ENCODE measurements at places on chromosomes 13 and 19. TPM values are rescaled to one million over a fixed set of nuclear protein-coding genes. Genes with fewer than 3 reads are reported as not detected.

Gene SLC25A41
- total RNA-seq: 0.52 TPM

Gene HNRNPA1L2
- 11.2 TPM for total RNA-seq

Gene TEX29
- total RNA-seq: not detected

Gene SLC7A10
- not detected for total RNA-seq

Gene ZNF208
- total RNA-seq: 1.2 TPM

Gene ARL11
- 1.1 TPM for total RNA-seq

Gene PEAK3
- total RNA-seq: not detected

Gene CEBPA
- total RNA-seq: 0.26 TPM

Gene C1QTNF9B
- total RNA-seq: not detected

Gene KRTDAP
- total RNA-seq: not detected

Gene NLRP4
- not detected for total RNA-seq

Gene ZNF575
- 2.0 TPM for total RNA-seq

Gene ZNF492
- 4.2 TPM for total RNA-seq

Gene NMRK2
- total RNA-seq: not detected

DNA sequence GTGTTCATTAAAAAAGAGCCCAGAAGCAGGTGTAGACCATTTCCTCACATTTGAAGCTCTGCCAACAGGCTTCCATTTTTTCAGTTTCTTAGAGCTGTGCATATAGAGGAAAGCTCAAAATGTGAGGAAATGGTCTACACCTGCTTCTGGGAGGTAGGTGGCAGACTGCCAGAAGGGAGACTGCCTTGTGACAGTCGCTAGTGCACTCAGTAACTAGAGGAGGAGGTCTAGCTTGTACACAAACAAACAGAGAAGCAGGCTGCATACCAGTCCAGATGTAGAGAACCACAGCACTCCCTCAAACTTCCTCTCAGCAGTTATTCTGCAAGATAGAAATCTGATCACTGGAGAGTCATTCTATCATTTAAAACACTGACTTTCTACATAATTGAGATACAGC, 800.2 kb downstream of the EFNB2 start:
- H3K36me3 ChIP-seq: no peaks in the 10 kb centered on the region
- H3K27ac ChIP-seq: no peak overlapping the region
- H3K27me3 ChIP-seq: no peaks in the 10 kb centered on the region
- no peaks in the 10 kb centered on the region for H3K4me1 ChIP-seq

DNA sequence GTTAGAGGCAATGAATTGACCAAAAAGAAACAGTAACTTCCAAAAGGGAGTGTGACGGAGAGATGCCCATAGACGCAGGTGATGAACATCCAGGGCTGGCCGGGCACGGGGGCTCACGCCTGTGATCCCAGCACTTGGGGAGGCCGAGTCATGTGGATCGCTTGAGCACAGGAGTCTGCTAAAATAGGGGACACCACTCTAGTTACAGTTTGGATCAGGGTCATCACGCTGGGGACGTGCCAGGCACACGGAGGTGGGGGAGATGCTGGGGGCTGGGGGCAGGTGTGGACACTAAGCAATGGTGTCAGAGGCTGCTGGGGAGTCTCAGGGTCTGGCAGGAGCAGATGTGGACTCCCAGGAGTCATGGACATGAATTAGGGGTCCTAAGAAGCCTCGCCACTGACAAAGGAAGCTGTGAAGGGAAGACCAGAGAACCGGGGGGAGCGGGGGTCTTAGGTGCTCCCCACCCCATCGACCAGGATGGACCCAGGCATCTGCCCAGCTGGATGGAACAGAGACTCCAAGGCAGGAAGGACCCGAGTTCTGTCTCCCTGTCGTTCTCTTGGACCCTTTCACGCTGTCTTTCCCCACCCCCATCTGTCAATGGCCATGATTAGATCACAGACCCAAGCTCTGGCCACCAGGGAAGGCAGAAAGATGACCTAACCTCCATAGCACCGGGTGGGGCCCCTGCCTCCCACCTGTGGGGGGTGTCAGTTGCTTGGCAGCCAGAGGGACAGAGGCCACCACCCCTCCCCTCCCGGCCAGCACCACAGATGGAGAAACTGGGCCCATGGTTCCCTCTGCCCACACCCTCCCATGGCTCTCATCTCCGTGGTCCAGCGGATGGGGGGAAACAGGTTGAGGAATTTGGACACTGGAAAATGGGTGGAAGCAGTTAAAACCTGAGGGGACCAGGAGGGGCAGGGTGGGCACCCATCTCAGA, 19.6 kb downstream of the CCDC8 start:
- no peak overlapping the region for H3K4me3 ChIP-seq
- H3K36me3 ChIP-seq: peaks cover 14% of the 10 kb centered on the region
- H3K27ac ChIP-seq: no peak overlapping the region
- peaks cover 11% of the 10 kb centered on the region for H3K4me1 ChIP-seq

DNA sequence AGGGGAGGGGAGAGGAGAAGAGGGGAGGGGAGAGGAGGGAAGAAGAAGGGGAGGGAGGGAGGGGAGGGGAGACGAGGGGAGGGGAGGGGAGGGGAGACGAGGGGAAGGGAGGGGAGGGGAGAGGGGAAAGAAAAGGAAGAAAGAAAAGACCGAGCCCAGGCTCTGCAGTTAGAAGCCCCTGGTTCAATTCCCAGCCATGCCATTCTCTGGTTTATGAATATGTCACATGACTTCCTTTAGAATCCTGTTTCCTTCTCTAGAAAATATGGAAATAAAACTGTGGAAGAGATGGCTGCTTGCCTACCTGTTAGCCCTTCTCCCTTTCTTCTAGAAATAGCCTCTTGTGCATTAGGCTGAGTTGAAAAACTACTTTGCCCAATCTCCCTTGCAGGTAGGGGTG, 14.3 kb downstream of the TNNT1 start:
- peaks cover 2% of the 10 kb centered on the region for H3K4me1 ChIP-seq
- no peaks in the 10 kb centered on the region for H3K36me3 ChIP-seq
- peaks cover 75% of the 10 kb centered on the region for H3K27me3 ChIP-seq
- no peak overlapping the region for H3K27ac ChIP-seq
- H3K4me3 ChIP-seq: no peak overlapping the region
- no peak for DNase-seq

DNA sequence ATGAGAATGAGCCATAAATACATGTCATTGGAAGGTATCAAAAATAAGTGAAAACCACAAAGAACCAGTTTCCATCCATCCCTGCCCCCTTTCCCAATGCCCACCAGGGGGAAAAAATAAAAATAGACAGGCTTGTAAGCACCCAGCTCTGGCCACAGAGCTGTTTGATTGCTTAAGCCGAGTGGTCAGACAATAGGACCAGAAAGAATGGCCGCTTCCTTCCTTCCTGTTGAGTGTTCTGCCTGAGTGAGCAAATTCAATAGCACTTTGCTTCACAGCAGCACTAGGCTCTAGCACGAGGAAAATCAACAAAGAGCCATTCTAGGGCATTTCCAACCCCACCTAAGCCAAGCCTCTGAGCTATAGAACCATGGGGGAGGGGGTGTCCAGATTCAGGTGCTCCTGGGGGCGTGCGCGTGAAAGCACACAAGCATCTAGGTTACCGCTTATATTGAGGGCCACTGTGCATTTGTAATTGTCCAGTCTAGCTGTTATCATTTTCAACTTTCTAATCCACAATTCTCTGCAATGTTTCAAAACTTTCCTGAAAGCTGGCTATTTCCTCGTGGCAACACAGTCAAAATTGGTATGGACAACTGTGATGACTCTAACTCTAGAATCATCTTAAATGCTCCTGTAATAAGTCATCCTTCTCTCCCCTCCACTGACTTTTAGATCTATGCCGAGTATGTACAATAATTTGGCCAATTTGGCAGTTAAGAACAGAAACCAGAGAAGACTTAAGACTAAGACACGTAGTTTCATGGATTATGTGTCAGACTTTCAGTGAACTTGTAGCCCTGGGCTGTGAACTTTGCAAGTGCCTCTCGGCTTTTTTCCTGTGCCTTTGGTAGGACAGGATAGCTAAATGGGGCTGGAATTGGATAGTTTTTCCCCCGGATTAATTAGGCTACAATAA, 64.3 kb downstream of the SPRY2 start:
- no peaks in the 10 kb centered on the region for H3K4me1 ChIP-seq
- H3K27ac ChIP-seq: no peak overlapping the region
- no peaks in the 10 kb centered on the region for H3K36me3 ChIP-seq
- no peak overlapping the region for H3K4me3 ChIP-seq
- no peak for DNase-seq

- peaks cover 14% of the 10 kb centered on the region for H3K4me1 ChIP-seq
- H3K27ac ChIP-seq: no peak overlapping the region
- no peak overlapping the region for H3K4me3 ChIP-seq
- H3K36me3 ChIP-seq: peaks cover 5% of the 10 kb centered on the region
These were observed 41.7 kb downstream of the MIPEP start for GRCh38 chr13:23847497-23847896.

- no peaks in the 10 kb centered on the region for H3K27me3 ChIP-seq
- no peaks in the 10 kb centered on the region for H3K4me1 ChIP-seq
- H3K27ac ChIP-seq: no peak overlapping the region
- H3K36me3 ChIP-seq: no peaks in the 10 kb centered on the region
- no peak for DNase-seq
These were observed 987.0 kb downstream of the DIAPH3 start for GRCh38 chr13:59176775-59177174.

DNA sequence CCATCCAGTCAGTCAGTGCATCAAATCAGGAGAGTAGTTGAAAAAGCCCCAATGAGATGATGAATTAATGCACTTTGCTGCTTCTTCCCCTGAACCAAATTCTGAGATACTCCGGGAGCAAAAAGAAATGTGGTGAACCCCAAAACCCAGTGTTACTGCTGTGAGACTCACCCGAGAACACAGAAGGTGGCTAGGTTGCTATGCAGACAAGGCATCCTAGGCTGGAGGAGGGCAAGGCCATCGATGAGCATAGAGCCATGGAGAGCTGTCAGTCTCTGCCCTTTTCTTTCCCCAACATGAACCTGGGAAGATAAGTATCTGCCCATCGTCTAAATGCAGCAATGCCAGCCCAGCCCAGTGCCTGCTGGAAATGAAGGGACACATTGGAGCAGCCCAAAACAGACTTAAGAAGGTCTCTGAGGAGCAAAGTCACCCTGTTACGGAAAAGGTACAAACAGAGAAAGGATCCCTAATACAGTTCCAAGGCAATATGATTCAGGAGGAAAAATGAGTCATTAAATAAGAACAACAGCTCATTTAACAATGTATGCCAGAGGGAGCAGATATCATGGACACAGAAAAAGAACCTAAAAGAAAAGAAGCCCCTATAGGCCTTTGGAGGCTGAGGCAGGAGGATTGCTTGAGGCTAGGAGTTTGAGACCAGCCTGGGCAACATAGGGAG, 272.0 kb downstream of the FOXO1 start:
- no peaks in the 10 kb centered on the region for H3K27me3 ChIP-seq
- H3K4me3 ChIP-seq: no peak overlapping the region
- peaks cover 8% of the 10 kb centered on the region for H3K36me3 ChIP-seq

- no peak overlapping the region for H3K27ac ChIP-seq
- no peak overlapping the region for H3K4me3 ChIP-seq
- no peak for DNase-seq
- H3K27me3 ChIP-seq: no peaks in the 10 kb centered on the region
- peaks cover 2% of the 10 kb centered on the region for H3K36me3 ChIP-seq
These were observed 11.1 kb downstream of the ACER1 start for GRCh38 chr19:6322284-6322683.

- no peak overlapping the region for H3K27ac ChIP-seq
- no peaks in the 10 kb centered on the region for H3K4me1 ChIP-seq
- no peak overlapping the region for H3K4me3 ChIP-seq
- no peaks in the 10 kb centered on the region for H3K27me3 ChIP-seq
These were observed 136.3 kb upstream of the UFM1 start for GRCh38 chr13:38213314-38213713.

- no peak overlapping the region for H3K4me3 ChIP-seq
- DNase-seq: no peak
- H3K27me3 ChIP-seq: no peaks in the 10 kb centered on the region
- H3K27ac ChIP-seq: no peak overlapping the region
- no peaks in the 10 kb centered on the region for H3K4me1 ChIP-seq
These were observed 18.8 kb downstream of the SMG9 start for GRCh38 chr19:43735957-43736356.

DNA sequence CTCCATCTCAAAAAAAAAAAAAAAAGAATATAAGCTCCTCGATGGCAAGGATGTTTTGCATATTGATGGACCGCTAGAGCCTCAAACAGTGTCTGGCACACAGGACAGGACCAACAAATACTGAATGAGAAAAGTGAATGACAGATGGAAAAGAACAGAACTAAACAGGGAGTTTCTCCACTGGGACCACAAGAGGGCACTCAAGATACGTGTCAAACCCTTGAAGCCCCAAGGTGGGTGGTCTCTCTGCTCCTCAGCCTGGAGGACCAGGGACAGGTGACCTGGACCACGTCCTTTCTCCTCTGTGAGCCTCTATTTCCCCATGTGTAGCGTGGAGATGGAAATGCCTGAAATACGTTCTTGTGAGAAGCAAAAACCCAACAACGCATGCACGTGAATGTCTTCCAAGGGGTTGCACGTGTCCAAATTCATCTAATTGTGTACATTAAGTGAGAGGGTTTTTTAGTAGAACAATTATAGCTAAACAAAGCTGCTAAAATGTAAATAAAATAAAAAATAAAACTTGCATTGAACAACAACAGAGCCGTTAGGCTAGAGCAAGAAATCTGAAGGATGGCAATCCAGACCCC, 5.7 kb upstream of the CDC42EP5 start:
- no peak for DNase-seq
- H3K27ac ChIP-seq: no peak overlapping the region
- no peaks in the 10 kb centered on the region for H3K36me3 ChIP-seq
- no peak overlapping the region for H3K4me3 ChIP-seq

DNA sequence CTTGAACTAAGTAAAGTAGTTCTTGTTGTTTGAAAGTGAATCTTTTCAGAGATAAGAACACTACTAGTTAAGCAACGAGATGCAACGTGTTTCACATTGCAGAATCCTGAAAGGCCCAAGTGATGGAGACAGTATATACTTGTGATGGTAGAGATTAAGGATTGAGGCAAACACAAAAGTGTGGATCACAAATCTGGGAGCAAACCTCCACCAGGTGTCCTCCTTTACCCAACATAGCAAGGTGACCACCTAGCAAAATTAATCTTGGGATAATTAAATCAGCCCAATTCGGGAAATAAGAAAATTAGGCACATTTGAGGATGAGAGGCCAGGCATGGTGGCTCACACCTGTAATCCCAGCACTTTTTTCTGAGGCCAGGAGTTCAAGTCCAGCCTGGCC, 563.9 kb downstream of the DACH1 start:
- no peak overlapping the region for H3K4me3 ChIP-seq
- no peak for DNase-seq
- peaks cover 4% of the 10 kb centered on the region for H3K27me3 ChIP-seq
- H3K27ac ChIP-seq: no peak overlapping the region

- H3K36me3 ChIP-seq: no peaks in the 10 kb centered on the region
- no peak overlapping the region for H3K27ac ChIP-seq
- H3K27me3 ChIP-seq: no peaks in the 10 kb centered on the region
- H3K4me3 ChIP-seq: no peak overlapping the region
- H3K4me1 ChIP-seq: no peaks in the 10 kb centered on the region
These were observed 393.7 kb downstream of the NDFIP2 start for GRCh38 chr13:79874396-79875360.

GRCh38 chr13:111049791-111050538, 65.1 kb upstream of the ARHGEF7 start:
- H3K27me3 ChIP-seq: peaks cover 7% of the 10 kb centered on the region
- H3K4me3 ChIP-seq: no peak overlapping the region
- no peaks in the 10 kb centered on the region for H3K36me3 ChIP-seq
- no peak overlapping the region for H3K27ac ChIP-seq

Data from activated naive CD8-positive, alpha-beta T cell treated with anti-CD3 and anti-CD28 coated beads for 36 hours (primary cell).